ENCODE measurements at places on chromosomes 11 and 22.

GRCh38 chr11:14454861-14455632, 44.6 kb downstream of the COPB1 start:
- no peak for DNase-seq

DNA sequence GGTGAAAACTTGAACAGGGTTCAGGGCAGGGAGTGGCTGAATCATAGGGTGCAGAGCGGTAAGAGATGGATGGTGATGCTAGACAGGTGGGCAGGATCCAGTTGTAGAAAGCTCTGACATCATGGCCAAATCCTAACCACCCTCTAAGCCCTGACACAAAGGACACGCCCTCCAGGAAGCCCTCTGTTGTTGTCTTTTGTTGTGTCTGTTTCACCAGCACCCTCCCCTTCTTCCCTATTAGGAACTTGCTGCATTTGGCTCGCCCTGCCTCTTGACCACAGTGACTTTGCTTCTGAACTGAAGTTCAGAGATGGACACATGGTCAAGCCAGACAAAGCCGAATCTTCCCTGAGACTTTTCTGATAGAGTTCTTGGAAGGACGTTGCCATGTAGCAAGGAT, 14.2 kb upstream of the APOL6 start:
- DNase-seq, result no peak

GRCh38 chr11:106463796-106464201, 386.3 kb downstream of the AASDHPPT start:
- DNase-seq, result no peak

- no peak for DNase-seq
Observed at GRCh38 chr22:24325105-24325757, 54.6 kb downstream of the SPECC1L start.

DNA sequence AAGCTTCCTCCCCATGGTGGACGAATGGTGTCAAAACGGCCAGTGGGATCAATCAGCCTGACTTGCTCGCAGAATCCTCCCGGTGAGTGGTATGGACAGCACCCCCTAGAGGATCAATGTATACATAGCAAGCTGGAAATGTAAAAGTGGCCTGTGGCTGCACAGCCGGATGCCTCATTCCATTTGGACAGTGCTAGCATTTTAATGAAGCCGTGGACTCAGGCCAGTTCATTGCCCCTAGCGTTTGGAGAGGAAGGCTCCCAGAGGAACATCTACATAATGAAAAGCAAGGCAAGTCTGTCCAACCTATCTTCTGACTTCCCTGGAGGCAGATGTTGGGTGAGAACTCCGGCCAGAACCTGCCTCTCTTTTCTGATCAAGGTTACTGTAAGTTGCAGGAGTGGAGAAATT, 942.3 kb downstream of the NTM start:
- no peak for DNase-seq

DNA sequence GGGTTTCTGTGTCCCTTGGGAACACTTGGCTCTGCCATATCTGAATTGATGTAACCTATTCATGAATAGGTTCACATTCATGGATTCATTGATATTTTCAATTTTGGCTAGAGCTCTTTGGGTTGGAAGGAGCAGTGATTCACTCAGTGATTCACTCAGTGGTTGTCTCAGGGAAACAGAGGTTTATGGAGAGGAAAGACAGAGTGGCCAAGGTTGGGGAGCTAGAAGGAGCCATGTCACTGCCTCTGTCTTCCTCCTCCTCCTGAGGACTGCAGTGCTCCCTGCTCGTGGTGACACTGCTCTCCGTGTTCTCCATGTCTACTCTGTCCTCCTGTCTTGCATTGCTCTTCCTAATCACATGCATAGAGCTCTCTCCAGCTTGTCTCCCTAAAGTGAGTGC, 17.4 kb downstream of the CEP164 start:
- DNase-seq, result no peak

DNA sequence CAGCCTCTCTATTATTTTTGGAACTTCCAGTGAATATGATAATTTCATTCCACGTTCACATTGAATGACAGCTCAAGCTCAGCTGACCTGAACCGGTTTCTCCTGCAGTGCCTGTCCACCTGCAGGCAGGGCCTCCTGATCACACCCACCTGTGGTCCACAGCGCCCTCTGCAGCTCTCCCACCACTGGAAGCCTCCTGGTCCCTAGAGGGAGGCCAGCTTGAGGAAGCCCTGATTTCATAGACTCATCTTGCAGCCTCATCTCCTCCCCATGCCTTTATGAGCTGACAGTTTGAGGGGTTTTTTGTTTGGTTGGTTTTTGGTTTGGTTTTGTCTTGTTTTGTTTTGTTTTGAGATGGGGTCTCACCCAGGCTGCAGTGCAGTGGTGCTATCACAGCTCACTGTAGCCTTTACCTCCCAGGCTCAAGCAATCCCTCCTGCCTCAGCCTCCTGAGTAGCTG, 29.9 kb upstream of the MALAT1 start:
- no peak for DNase-seq

DNA sequence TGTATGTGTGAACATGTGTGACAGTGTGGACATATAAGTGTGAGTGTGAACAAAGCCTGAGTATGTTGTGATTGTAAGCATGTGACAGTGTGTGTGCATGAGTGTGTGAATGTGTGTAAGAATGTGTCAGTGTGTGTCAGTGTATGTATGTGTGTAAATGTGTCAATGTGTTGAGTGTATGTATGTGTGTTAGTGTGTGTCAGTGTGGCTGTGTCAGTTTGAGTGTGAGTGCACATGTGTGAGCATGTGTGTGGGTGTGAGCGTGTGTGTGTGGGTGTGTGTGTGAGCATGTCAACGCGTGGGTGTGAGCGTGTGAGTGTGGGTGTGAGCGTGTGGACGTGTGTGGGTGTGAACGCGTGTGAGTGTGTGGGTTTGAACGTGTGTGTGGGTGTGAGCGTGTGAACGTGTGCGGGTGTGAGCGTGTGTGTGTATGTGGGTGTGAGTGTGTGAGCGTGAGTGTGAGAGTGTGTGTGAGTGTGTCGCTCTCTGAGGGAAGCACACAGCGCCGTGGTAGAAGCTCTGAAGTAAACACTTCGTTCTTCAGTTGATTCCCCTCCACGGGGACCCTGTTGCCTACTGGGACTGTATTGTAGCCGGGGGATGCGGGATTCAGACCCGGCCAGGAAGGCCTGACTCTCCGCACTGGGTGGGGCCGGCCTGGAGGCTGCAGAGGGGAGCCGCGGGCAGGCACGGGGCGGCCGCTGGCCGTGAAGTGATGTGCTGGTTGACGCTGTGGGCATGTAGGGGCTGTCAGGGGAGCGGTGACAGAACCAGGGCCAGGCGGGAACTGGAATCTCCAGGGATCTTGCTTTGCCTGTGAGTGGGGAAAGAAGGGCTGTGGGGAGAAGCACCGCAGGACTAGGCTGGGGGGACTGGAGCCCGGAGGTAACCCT, 21.1 kb downstream of the RPS6KA4 start:
- DNase-seq, result no peak

GRCh38 chr11:2389377-2390026, 11.0 kb upstream of the TSSC4 start:
- no peak for DNase-seq

GRCh38 chr11:19952116-19952605, 208.1 kb downstream of the DBX1 start:
- no peak for DNase-seq

- no peak for DNase-seq
Observed at GRCh38 chr11:81070948-81071347, 1630.1 kb upstream of the TENM4 start.

GRCh38 chr11:28976801-28977145, 868.6 kb downstream of the METTL15 start:
- no peak for DNase-seq

DNA sequence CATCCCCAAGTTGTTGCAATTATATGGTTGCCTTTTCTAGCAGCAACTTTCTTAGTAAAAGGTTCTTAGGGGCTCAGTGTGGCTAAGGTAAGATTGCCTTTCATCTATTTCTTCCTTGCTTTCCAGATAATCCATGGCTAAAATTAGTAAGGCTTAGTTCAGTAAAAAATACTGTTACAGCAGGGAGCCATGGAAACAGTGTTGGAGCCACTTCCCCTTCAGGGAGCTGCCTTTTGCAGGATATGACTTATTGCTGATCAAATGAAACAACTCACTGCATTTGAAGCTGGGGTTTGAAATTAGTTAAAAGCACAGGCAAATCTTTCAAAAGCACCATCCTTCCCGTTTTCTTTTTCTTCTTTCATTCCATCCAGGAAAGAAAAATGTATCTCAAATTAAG, 184.3 kb downstream of the C11orf87 start:
- DNase-seq, result no peak

DNA sequence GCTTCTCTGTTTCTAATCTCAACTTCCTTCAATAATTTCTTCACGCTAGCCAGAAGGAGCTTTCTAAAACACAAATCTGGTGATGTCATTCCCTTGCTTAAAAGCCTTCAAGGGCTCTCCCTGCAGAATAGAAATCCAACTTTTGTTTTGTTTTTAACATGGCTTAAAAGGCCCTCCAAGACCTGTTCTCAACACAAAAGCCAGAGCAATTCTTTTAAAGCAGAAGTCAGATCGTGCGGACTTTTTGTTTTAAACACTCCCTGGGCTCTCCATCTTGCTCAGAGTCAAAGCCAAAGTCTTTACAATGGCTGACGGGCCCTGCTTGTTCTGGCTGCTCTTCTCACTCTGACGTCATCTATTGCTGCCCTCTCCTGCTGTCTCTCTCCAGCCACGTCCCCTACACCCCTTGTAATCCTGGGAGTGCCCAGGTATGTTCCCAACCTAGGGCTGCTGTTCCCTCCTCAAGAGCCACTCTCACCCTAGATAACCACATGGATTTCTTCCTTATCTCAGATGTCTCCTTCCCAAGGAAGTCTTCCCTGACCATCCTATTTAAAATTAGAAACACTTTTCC, 22.5 kb downstream of the TECTA start:
- no peak for DNase-seq

DNA sequence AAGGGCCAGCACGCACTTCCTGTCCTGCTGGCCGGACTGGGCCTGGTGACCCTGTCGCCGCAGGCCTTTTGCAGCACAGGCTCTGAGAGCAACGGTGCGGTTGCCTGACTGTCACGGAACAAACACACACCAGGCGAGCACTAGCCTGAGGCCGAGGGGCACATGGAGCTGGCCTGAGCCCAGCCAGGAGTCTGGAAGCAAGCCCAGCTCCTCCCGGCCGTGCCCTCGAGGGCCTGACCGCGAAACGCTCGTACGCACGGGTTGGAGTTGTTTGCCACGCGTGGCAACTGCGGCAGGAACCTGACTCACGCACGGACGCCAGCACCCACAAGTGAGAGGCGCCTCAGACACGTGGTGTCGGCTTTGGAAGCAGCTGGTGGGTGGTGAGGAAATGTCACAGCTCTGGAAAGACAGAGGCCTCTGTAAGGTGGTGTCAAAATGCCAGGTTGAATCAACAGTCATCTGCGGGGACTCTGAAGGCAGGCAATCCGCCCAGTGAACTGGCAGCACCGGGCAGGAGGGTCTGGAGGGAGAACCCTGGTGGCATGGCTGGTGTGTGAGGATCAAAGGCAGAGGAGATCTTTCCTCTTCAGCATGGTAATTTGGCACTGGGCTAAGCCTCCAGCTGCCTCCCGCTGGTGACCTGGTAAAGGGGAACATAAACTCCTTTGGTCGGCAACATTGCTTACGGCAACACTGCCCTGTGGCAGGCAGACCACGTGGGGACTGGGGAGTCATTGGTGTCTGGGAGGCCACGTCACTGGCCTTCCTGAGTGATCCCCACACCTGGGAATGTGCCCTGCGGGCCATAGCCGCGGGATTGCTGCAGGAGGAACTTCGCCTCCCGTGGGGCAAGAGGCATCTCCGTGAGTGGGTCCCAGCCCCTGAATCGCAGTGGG, 15.3 kb upstream of the IL17REL start:
- peak; percentile 25 for DNase-seq

- DNase-seq, result no peak
Observed at GRCh38 chr11:134536677-134537076, 124.6 kb upstream of the B3GAT1 start.

GRCh38 chr11:122074022-122074421, 42.0 kb downstream of the BLID start:
- DNase-seq, result no peak

DNA sequence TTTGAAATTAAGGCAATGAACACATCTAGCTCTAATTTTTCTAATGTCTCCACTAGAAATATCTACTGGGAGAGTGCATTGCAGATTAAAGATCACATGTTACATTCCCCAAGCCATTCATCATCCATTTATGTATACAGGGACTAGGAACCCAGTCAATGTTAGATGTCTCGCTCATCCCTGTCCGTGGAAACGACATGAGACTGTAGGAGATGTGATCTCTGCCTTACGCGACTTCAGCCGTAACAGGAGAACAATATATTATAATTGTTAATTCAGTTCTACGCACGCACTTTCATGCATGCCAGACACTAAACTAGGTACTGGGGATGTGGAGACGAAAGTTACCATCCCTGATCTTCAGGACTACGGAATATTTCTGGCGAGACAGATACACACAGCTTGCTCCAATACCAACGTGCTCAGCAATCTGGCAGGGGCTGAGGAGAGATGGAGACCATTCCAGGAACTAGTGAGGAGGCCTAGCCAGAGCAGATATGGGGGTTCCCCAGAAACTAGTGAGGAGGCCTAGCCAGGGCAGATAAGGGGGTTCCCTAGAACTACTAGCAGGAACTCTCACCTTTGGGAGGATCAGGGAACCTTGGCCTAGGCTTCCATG, 706 bp downstream of the DCPS start:
- no peak for DNase-seq

DNA sequence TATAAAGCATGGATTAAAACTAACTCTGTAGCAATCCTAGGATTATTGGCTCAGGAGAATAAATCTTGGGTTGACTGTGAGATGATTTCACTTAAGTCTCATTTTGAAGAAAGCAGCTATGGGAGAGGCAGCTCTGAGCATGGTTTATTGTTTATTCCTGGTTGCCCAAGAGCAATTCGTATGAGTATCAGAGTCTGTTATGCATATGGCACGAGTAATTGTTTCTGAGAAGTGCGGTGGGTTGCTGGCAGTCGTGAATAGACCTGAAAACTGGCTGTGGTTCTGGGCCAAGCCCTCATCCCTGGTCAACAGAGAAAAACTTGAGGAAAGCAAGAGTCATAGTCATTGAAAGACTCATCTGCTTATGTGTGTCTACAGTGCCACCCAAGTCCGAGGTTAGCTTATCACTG, 26.8 kb downstream of the DIXDC1 start:
- DNase-seq, result no peak

DNA sequence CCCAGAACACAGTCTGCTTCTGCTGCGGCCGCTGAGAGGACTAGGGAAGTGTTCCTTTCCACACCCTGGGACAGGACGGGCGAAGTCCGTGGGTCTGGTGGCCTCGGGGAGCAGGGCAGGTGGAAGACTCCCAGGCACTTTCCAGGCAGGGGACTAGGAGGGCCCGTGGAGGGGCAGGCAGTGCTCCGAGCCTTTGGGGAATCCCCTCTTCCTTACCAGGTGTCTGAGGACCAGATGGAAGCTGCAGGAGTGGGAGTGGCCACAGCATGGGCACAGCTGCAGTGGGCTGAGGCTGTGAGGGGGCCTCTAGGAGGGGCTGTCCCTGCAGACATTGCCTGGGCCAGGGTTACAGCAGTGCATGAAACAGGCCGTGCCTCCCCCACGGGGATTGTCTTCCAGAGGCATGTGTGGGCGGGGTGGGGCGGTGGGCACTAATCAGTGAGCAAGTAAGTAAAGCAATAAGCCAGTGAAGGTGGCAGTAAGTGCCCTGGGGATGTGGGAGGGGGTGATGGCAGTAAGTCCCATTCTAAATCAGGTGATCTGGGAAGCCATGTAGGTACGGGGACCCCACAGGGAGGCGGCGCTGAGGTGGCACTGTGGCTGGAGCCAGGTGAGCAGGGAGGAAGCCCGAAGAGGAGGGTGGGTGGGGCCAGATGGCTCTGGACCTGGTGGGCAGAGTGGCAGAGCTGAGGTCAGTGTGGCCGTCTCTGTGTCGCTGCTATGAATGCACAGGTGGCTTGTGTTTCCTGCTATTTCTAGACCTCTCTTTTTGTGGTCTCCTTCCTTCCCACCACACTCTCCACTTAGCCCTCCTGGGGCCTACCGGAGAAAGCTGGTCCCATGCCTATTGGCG, 66.4 kb downstream of the CTTN start:
- no peak for DNase-seq
